IMR-90 (cell line): ENCODE measurements at places on chromosomes 1 and 21. TPM values are rescaled to one million over a fixed set of nuclear protein-coding genes. Genes with fewer than 3 reads are reported as not detected.

- no peak overlapping the region for H3K27ac ChIP-seq
- H3K4me1 ChIP-seq: no peaks in the 10 kb centered on the region
- no peaks in the 10 kb centered on the region for H3K36me3 ChIP-seq
- no peak for DNase-seq
These were observed 446.4 kb downstream of the AMY1C start for GRCh38 chr1:104196136-104196535.

GRCh38 chr1:92994105-92994712, 32.9 kb upstream of the DIPK1A start:
- DNase-seq: peak; percentile 82
- no peak overlapping the region for H3K27ac ChIP-seq
- H3K4me3 ChIP-seq: no peak overlapping the region

The BARHL2 gene
- not detected in 2 replicates for total RNA-seq

The TSPEAR gene
- total RNA-seq: not detected in 2 replicates

The RASSF5 gene
- total RNA-seq: 0.18 and 0.56 TPM in 2 replicates

The CLCA4 gene
- not detected in 2 replicates for total RNA-seq
